Foreskin fibroblast (primary cell): ENCODE measurements at places on chromosomes 4 and X.

DNA sequence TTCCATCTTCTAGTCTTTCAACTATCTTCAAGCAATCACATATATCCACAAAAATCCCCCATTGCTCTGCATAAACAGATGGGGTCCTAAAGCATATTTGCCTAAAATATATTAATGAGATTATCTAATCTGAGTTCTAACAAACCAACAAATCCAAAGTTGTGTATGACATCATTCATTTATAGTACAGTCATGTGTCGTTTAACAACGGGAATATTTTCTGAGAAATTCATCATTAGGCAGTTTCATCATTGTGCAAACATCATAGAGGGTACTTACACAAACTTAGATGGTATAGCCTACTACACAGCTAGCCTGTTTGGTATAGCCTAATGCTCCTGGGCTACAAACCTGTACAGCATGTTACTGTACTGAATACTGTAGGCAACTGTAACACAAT is 38.0 kb upstream of the SRD5A3 start:
- DNase-seq = no peak

- no peak for DNase-seq
Measured at GRCh38 chr4:180336494-180337090, 1906.6 kb upstream of the TENM3 start.

DNA sequence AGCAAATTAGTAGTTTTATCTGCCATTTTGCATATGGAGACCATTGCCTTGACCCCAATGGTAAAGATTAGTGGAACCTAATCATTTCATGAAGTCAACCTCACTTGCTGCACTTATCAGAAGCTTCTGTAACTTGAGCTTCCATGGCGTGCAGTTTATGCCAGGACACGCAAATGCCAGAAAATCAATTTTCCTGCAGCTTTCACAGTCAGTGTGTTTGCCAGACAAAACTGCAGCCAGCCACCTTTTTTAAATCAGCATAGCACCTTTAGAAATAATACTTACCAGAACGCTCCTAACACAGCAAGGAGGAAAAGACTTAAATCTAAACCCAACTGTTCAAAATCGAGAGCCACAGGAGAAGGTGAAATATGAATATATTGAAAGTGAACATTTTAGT is 265.3 kb downstream of the GRIA3 start:
- no peak for DNase-seq

GRCh38 chr4:94757192-94758140 is at the start of gene BMPR1B:
BMPR1B (plus strand) TSS chr4:94757955; CDS start chr4:95104425, 346,470 bp downstream.
- peak; percentile 40 for DNase-seq

DNA sequence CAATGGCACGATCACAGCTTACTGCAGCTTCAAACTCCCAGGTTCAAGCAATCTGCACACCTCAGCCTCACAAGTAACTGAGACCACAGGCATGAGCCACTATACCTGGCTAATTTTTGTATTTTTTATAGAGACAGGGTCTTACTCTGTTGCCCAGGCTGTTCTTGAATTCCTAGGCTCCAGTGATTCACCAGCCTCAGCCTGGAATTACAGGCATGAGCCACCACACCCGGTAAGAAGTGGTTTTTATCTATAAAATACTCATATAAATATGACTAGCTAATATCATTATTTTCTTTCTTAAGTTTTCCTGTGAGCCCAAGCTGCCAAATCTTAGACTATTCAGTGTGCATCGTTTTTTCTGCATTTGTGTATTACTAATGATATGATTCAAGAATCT is 4.4 kb downstream of the SCFD2 start:
- DNase-seq = peak; percentile 33

GRCh38 chr4:56658528-56658927 is 22.6 kb downstream of the HOPX start:
- DNase-seq = no peak

DNA sequence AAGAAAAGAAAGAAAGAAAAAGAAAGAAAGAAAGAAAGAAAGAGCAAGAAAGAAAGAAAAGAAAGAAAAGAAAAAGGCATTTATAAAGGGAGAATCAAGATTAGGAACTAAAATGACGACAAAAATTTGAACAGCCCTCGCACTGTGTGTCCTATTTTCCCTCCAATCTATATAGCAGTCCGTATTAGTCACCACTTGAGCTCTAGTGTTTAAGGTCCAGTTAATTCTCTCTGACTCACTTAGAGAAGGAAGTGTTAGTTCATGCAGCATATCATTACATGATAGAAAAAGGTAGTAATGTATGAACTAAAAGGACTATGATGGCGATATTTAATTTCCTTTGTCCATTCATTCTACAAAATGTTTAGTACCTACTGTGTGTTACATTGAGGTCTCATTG is 122.7 kb downstream of the CBLL2 start:
- peak; percentile 22 for DNase-seq

- DNase-seq = no peak
Measured at GRCh38 chr4:108139089-108139488, 29.6 kb downstream of the LEF1 start.

DNA sequence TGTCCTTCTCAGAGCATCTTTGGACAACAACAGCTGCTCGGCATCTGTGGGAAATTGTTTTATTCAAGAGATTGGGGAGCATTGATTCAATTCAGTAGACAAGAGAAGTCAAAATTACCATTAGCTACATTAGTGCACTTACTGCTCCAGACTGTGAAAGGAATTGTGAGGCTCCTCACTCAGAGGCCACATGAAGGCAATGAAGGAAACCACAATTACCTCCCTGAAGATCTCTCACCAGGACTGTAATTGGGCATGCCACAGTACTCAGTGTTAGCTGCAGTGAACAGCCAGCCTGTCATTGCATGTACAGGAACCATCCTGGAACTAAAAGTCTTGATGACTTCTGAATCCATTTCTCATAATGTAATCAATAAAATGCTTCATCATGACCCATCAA is 144.8 kb downstream of the PPA2 start:
- DNase-seq = no peak

- DNase-seq = no peak
Measured at GRCh38 chrX:131958724-131959123, 64.4 kb upstream of the STK26 start.

DNA sequence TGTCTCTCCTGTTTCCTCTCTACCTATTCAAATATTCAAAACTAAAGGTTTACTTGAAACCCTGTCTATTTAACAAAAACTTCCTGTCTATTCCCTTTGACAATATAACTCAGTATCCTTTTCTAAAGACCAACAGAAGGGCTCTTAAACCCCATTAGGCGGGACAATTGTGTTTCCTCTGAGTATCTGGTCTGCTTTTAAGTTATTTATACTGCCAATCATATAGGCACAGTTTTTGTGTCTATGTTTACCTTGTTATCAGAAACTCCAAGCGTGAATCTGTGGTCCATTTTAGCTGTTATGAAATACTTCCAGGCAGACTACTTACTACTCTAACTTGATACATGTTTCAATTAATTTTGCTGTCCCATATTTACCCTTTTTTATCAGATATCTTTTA is 350.0 kb upstream of the CTSO start:
- DNase-seq = no peak

- DNase-seq = no peak
Measured at GRCh38 chr4:19497705-19498104, 754.0 kb upstream of the SLIT2 start.

- peak; percentile 63 for DNase-seq
Measured at GRCh38 chr4:11765849-11766453, 337.3 kb upstream of the HS3ST1 start.

DNA sequence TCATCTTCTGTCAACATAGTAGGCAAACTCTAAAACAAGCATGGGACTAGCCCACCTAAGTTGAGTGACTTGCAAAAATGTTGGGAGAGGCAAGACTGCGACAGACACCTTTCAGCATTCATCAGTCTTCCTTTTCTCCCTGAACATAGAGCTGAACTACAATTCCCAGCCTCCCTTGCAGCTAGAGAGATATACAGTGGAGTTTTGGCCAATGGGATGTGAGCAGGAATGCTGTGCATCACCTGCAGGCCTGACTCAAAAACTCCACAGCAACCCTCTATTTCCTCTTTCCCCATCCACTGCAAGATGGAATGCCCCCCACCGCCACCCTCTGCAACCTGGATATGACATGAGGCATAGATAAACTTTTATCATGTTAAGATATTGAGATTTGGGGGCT is 66.5 kb downstream of the PDHA1 start:
- DNase-seq = no peak

GRCh38 chr4:142778900-142779299 is 67.2 kb downstream of the INPP4B start:
- DNase-seq = peak; percentile 19

DNA sequence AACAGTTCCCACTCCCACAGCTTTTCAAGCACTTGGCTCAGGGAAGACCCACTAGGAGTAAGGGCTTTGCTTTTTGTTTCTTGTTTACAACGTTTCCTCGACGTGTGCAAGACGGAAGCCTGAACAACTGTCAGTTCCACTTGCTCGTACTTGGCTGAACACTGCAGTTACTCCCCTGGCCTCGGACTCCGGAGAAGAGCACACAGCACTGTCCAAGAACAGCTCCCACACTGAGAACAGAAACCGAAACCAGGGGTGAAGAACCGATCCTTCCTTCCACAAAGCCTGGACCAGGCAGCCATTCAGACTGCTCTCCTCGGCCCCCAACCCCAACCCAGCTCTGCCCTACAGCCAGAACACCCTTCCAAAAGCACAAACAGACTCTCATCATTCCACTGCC is 25.5 kb downstream of the IRF2 start:
- DNase-seq = peak; percentile 50

DNA sequence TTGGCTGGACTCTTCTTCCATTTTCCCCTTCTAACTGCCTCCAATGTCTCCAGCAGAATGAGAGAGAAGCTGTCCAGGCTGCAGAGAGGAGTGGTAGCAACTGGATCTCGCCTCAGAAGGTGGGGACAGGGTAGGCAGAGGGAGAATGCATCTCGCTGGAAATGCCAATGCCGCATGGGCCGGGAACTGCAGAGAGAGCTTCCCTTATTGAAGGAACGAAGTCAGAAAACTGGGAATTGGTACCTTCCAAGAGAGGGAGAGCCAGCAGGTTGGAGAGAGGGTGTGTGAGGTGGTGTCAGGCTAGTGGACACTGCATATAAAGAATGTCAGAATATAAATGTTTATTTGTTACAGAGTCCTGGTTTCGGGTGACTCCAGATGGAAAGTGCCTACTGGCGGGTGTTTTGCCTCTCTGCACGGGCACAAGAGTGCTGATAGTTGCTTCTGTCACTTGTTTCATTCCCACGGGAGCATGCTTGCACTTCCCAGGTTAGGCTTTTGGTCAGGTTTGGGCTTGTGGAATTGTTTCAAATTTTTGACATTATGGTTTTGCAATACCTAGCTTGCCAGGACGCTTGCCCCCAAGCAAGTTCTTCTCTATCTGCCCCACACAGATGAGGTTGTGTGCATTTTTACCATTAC is 156.8 kb upstream of the STS start:
- no peak for DNase-seq

DNA sequence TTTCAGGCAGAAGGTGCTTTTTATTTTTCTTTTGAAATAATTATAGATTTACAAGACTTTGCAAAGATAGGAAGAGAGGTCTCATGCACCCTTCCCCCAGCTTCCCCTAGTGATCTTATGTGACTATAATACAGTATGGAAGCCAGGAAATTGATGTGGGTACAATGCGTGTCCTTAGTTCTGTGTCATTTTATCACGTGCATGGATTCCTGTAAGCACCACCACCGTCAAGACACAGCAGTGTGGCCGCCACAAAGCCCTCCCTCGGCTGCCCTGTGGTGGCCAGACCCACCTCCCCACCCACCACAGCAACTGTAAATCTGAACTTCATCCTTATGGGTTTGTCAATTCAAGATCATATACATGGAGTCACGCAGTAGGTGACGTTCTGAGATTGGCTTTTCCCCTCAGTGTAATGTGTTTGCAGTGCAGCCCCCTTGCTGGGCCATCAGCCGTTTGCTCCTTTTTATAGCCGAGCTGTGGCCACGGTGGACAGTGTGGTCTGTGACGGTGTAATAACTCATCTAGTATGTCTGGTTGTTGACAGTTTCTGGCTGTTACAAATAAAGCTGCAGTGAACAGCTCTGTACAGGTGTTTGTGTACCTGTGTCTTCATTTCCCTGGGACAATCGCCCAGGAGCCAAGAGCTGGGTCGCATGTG is 10.9 kb upstream of the HTRA3 start:
- DNase-seq = no peak

GRCh38 chr4:119865389-119865788 is 201.3 kb downstream of the MAD2L1 start:
- no peak for DNase-seq

- no peak for DNase-seq
Measured at GRCh38 chrX:109914114-109914849, 88.6 kb upstream of the TMEM164 start.

- DNase-seq = peak; percentile 10
Measured at GRCh38 chrX:106802063-106802387, 448 bp upstream of the TBC1D8B start.

DNA sequence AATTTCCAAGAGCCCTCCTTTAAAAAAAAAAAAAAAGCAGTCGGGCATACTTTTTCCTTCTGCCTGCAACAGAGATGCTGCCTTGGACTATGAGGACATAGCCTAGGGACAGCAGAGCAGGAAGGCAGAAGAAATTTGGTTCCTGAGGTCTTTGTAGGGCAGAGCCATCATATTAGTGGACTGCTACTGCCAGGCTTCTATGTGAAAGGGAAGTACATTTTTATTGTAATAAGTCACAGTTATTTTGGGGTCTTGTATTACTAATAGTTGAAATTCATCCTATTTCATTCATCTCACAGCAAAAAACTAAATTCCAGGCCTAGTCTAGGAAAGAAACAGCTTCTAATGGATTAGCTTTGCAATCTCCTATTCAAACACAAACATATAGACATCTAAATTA is 211.2 kb downstream of the NSUN7 start:
- no peak for DNase-seq

GRCh38 chrX:33252306-33252825 is 41.0 kb upstream of the DMD start:
- no peak for DNase-seq

- DNase-seq = no peak
Measured at GRCh38 chrX:72094894-72095293, 36.8 kb downstream of the RTL5 start.

DNA sequence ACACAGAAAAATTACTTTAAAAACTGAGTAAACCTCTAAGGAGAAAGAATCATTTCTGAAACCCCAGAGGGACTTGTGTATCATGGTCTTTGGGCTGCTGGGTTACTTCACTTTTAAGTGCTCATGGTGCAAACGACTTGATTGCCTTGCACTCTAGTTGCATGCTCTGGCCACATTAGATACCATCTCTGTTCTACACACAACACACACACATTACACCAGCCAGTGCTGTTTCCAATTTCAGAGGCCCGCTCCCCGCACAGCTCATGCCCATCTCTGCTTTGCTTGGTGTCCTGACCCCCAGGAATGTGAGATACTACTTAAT is 2.1 kb downstream of the PPP3CA start:
- peak; percentile 28 for DNase-seq
